Transverse colon (tissue), 4 donors: ENCODE measurements at places on chromosomes 12 and 14.

GRCh38 chr12:1201886-1202285 is 210.9 kb downstream of the ERC1 start:
- no peak overlapping the region for H3K4me3 ChIP-seq
- DNase-seq, result no peak
- H3K27ac ChIP-seq, result no peak overlapping the region
- H3K36me3 ChIP-seq, result no peaks in the 10 kb centered on the region
- peaks cover 6% of the 10 kb centered on the region for H3K4me1 ChIP-seq
- no peaks in the 10 kb centered on the region for H3K27me3 ChIP-seq

GRCh38 chr14:91175291-91176201 is 61.7 kb downstream of the DGLUCY start:
- no peak for DNase-seq
- peaks cover 24% of the 10 kb centered on the region for H3K4me1 ChIP-seq
- no peak overlapping the region for H3K4me3 ChIP-seq
- H3K36me3 ChIP-seq, result no peaks in the 10 kb centered on the region

DNA sequence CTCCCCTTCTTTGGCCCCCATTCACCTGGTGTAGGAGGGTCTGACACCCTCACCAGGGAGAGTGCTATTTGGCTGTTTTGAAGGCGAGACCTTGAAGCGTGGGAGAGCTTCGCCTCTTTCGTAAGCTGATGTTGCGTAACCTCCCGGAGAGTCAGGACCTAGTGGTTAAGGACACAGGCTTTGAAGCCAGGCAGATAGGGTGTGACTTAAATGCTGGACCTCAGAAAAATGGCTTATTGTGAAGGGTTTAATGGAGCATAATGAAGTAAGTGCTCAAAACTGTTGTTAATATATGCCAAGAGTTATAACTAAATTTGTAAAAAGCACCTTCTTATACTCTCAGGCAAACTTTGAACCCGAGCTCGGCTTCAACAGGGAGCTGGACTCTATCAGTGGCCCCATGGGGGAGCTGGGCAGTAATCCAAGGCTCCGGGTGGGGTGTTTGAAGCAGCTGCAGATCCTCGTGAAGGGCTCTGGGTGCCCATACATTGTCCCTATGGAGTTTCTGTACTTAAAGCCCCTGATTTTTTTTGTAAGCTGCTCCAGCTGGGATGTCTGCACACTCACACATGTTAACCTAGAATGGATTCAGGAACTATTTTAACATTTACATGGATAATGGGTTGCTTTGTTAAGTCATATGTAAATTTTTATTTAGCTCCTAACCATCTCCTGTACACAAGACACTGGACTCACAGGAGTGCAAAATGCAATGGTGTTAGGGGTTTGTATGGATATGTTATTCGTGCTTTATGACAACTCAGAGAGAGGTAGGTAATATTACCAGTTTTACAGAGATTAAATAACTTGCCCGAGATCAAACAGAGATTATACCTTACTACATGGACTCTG is 26.0 kb downstream of the PPFIBP1 start:
- peak; percentile 74 for DNase-seq
- no peaks in the 10 kb centered on the region for H3K36me3 ChIP-seq
- peaks cover 21% of the 10 kb centered on the region for H3K4me1 ChIP-seq

DNA sequence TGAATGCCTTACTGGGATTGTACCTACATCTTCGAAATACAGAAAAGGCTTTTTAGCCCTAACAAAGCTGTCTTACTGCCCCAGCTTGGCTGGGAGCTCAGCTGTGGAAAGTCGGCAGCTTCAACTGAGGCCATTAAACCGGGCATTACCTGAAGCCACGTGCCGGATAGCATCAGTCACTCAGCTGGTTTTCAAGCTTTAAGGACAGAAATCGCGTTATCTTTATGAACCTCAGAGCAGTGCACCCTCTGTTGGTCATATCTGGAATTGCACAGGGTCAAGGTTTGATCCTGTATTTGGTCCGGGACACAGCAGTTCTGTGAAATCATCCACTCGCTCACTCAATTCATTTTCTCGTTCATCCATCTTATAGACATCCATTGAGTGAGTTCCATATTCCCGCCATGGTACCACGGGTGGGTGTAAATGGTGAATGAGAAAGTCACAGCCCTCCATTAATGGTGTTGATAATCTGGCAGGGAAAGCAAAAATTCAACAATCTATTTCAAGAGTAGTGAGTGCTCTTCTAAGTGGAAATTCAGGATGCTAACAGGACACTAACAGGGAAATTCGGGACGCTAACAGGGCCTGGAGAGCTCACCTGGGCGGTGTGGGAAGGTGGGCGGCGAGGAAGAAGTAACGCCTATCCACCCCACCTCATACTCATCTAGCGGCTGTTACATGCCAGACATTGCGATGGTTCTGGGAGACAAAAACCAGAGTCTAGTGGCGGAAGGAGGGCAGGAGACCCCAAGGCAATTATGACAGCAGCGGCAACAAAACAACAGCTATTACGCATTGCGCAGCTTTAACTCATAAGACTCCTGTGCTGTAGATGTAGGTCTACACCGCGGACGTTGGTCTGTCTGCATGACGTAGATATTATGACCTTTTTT is 60.6 kb upstream of the TCL1A start:
- DNase-seq, result peak; percentile 31
- H3K36me3 ChIP-seq, result no peaks in the 10 kb centered on the region
- no peaks in the 10 kb centered on the region for H3K27me3 ChIP-seq
- H3K4me3 ChIP-seq, result no peak overlapping the region
- no peaks in the 10 kb centered on the region for H3K4me1 ChIP-seq
- no peak overlapping the region for H3K27ac ChIP-seq

- H3K27me3 ChIP-seq, result no peaks in the 10 kb centered on the region
- no peak for DNase-seq
- H3K27ac ChIP-seq, result no peak overlapping the region
- no peaks in the 10 kb centered on the region for H3K4me1 ChIP-seq
Measured at GRCh38 chr14:66487164-66487563, 993 bp downstream of the CCDC196 start.

- H3K4me1 ChIP-seq, result peaks cover 5% of the 10 kb centered on the region
- peak overlapping the region; percentile 77 for H3K4me3 ChIP-seq
- H3K27me3 ChIP-seq, result peaks cover 55% of the 10 kb centered on the region
- no peaks in the 10 kb centered on the region for H3K36me3 ChIP-seq
Measured at GRCh38 chr12:24562771-24563431, 386.0 kb downstream of the BCAT1 start.

DNA sequence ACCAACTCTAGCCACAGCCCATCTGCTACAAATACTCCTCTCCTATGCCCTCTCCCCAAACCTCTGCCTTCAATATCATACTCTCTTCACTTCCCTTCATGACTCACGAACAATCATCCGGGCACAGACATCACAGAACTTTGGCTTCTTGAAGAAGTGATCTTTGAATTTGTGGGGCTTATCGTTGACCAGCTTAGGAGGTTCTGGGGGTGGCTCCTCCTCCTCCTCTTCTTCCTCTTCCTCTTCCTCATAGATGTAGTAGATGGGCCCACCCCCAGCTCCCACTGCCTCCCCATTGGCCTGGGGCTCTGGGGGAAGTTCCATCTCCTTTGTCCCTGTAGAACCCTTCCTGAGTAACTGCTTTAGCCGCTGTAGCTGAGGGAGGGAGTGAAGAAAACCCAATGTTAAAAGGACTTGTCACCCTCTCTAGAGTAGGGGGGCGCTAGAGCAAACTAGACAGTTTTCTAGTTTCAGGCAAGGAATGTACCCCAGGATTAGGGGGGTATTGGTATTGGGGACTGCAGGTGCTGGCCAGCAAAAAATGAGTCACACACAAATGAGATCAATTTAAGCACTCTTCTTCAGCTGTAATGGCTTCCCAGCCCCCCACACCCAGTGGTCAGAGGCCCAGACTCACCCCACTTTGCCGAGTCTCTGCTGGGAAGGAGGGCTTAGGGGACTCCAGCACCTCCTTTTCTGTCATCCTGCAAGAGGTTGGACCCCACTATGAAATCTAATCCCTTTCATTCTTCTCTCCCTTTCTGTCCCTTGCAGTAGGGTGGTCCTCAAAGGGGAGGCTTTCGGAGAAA is 1.8 kb downstream of the STAC3 start:
- H3K4me3 ChIP-seq, result no peak overlapping the region
- no peaks in the 10 kb centered on the region for H3K4me1 ChIP-seq
- no peak for DNase-seq
- no peaks in the 10 kb centered on the region for H3K36me3 ChIP-seq

- no peaks in the 10 kb centered on the region for H3K36me3 ChIP-seq
- peaks cover 27% of the 10 kb centered on the region for H3K27me3 ChIP-seq
- peak; percentile 62 for DNase-seq
Measured at GRCh38 chr14:74401504-74402241, 24.3 kb downstream of the SYNDIG1L start.

DNA sequence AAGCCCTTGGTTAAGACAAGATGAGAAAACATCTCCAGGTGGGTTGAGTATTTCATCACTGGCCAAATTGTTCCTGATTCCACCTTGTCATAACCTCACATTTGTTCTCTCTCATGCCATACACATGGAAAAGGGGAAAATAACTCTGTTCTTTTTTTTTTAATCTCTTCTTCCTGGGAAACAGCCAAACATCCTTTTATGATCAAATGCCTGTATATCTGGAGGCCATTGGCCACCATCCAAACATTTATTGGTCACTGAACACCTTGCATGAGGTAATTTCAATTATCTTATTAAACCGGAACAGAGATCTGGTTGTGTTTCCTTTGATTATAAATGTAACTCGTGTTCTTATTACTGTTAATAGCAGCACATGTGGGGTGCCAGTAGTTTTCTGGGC is 469.6 kb downstream of the NPAS3 start:
- no peaks in the 10 kb centered on the region for H3K36me3 ChIP-seq
- no peak for DNase-seq
- no peak overlapping the region for H3K27ac ChIP-seq

DNA sequence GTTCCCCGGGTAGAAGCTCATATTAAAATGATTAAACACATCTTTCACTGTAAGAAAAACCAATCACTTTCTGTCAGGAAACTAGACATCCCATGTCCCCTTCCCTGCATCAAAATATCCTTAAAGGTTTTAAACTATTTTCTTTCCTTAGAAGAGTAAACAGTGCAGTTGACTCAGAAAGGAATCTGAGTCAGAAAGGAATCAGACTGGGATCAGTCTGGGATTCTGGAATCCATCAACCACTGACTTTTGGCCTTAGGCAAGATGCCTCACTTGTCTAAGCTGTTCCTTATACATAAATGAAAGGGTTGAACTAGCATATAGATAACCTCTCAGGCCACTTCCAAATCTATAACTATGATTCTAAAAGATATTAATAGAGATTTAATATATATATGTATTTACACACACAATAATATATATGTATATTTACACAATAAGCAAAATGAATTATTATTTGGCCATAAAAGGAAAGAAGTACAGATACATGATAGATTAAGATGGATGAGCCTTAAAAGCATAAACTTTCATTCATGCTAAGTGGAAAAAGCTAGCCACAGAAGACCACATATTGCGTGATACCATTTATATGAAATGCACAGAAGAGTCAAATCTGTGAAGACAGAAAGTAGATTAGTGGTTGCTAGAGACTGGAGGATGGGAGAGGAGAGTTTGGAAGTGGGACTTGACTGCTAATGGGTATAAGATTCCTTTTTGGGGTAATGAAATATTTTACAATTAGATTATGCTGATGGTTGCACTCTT is 114.4 kb downstream of the SLC38A1 start:
- no peak for DNase-seq
- no peak overlapping the region for H3K4me3 ChIP-seq
- H3K27me3 ChIP-seq, result no peaks in the 10 kb centered on the region

DNA sequence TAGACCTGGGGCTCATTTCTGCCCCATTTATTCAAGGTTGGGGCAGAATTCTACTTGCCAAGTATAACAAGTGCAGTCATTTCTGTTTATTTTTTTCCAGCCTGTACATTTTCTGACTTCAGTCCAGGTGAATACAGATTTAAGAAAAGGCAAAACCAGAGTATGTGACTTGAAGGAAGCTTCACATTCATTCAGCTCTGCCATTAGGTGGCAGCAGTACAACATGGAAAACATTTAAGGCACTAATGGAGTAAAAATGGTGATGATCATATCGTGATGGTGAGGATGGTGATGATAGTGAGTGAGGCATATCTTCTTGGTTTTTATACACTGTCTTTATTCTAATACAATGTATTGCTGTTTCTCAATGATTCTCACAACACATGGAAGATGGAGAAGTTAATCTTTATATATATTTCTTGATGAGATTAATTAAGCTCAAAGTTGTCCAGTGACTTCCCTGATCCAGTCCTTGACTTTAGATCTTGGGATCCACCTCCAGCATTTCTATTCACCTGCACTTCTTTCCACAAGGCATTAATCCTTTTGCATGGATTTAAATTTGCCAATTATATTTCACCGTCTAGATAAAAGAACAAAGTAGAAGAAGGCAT is 176.7 kb upstream of the SEL1L start:
- DNase-seq, result no peak
- H3K27ac ChIP-seq, result no peak overlapping the region

GRCh38 chr12:116202433-116202832 is 75.1 kb downstream of the MED13L start:
- no peak overlapping the region for H3K4me3 ChIP-seq
- no peaks in the 10 kb centered on the region for H3K36me3 ChIP-seq
- peaks cover 9% of the 10 kb centered on the region for H3K4me1 ChIP-seq
- DNase-seq, result no peak
- no peaks in the 10 kb centered on the region for H3K27me3 ChIP-seq

GRCh38 chr12:7369274-7369729 is 65.4 kb downstream of the ACSM4 start:
- no peaks in the 10 kb centered on the region for H3K27me3 ChIP-seq
- DNase-seq, result no peak
- H3K27ac ChIP-seq, result no peak overlapping the region
- H3K36me3 ChIP-seq, result no peaks in the 10 kb centered on the region
- H3K4me1 ChIP-seq, result no peaks in the 10 kb centered on the region

- H3K27me3 ChIP-seq, result no peaks in the 10 kb centered on the region
- DNase-seq, result no peak
- H3K4me3 ChIP-seq, result no peak overlapping the region
- no peaks in the 10 kb centered on the region for H3K4me1 ChIP-seq
- no peaks in the 10 kb centered on the region for H3K36me3 ChIP-seq
Measured at GRCh38 chr12:6157482-6157881, 33.0 kb upstream of the VWF start.

DNA sequence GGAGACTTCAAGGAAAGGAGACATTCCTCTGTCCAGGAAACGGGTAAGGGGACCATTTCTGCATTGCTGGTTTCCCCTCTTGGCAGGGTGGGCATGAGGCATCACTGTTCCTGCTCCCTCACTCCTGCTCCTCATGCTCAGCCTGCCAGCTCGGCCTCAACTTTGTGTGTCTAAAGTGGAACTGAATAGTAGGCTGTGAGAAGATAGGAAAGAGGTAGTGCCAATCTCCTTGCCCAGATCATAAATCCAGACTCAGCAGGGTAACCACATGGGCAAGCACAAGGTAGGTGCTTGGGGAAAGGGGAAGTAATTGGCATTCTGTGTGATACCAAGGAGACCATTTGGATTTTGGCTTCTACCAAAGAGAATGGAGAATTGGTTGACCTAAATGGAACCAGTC is 2.6 kb downstream of the LTB4R start:
- H3K36me3 ChIP-seq, result no peaks in the 10 kb centered on the region
- H3K27ac ChIP-seq, result peak overlapping the region; percentile 82
- H3K4me1 ChIP-seq, result peaks cover 60% of the 10 kb centered on the region
- H3K4me3 ChIP-seq, result no peak overlapping the region
- H3K27me3 ChIP-seq, result peaks cover 15% of the 10 kb centered on the region

- H3K36me3 ChIP-seq, result peaks cover 12% of the 10 kb centered on the region
- H3K4me3 ChIP-seq, result no peak overlapping the region
- DNase-seq, result no peak
- H3K27ac ChIP-seq, result no peak overlapping the region
Measured at GRCh38 chr12:62530596-62530995, 64.0 kb downstream of the MON2 start.

GRCh38 chr12:10722905-10723746 is at the start of gene YBX3:
Gene YBX3, minus strand, starts transcription at chr12:10723323. Its CDS starts 212 bp downstream, at chr12:10723111.
- DNase-seq, result peak; percentile 88
- no peaks in the 10 kb centered on the region for H3K27me3 ChIP-seq
- H3K36me3 ChIP-seq, result no peaks in the 10 kb centered on the region
- H3K4me1 ChIP-seq, result peaks cover 46% of the 10 kb centered on the region
- H3K27ac ChIP-seq, result peak within 1 kb of the TSS; percentile 96
